ENCODE measurements at places on chromosomes 12 and 14.

DNA sequence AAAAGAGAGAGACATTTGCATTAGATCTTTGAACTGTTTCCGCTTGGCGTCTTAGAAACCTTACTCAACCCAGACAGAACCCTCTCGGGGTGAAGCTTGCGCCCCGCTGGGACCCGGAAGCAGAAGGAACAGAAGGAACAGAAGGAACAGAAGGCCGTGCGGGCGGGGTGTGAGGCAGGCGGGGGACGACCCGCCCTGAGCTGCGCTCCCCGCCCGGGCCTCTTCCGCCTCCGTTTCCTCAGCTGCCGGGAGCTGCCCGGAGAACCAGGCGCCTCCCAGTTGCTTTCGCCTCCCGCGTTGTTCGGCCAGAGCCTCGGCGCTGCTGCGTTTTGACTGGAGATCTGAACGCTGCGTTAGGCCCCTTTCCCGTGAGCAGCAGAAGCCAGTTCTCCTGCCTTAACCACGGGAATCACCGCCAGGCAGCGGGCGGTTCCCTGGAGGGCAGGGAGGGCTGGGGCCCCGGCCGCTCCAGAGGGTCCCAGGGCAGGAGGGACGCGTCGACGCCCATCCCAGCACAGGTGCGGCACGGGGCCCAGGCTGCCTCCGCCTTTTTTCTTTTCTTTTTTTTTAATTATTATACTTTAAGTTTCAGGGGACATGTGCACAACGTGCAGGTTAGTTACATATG, 19.3 kb upstream of the MMP17 start:
- DNase-seq, result no peak

DNA sequence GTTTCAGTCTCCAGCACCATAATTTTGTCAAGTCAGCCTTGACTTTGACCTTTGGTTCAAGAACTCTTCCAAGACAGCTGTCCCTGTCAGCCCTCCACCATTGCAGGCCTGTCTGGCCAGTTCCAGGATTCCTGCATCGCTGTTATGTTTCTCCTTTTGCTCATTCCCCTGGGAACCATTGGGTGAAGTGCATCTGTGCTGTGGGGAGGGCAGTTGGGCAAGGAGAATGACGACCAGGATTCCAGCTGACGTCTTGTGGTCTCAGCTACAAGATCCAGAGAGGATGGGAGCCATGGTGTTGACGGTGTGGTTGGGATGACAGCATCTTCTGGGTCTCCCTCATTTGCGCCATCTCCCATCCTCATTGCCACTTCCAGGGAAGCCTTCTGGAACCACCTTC, 45.9 kb upstream of the SLC24A4 start:
- no peak for DNase-seq

DNA sequence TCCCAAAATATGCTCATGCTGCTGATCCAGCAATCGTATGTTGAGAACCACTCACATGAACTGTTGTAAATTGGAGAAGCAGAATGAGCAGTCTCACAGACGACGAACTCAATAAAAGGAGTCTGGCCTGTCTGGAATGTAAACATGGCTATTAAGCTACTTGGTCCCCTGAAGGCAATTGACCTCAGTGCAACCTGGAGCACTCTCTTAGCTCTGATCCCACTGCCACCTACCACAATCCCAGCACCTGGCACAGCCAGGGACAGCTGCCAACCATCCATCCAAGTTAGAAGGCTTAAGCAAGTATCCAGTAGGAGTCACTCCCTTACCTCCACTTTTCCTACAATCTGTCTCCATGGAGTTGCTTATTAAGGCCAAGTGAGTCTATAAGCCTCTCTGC, 406.9 kb upstream of the CLEC14A start:
- DNase-seq, result no peak

GRCh38 chr14:73462048-73462715, 3.8 kb upstream of the NUMB start:
- DNase-seq, result peak; percentile 44

DNA sequence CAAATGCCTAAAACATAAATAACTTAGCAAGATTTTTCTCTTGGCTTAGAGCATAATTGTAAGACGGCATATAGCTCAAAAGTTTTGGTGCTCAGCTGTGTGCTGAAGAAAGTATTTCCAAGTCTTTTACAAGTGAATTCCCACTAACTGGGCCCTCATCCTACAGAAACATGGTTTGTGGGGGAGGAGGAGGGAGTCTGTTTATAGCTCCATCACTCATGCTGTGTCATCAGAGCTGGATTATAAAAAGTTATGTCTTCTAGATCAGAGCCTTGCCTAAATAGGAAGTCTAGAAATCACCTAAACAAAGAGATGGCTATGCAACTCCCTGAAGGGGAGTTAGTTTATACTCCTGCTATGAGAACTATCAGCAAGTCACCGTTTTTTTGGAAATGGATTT, 65.9 kb upstream of the OTOGL start:
- DNase-seq, result peak; percentile 93

GRCh38 chr12:93247313-93247991, 130.3 kb upstream of the NUDT4 start:
- peak; percentile 22 for DNase-seq

DNA sequence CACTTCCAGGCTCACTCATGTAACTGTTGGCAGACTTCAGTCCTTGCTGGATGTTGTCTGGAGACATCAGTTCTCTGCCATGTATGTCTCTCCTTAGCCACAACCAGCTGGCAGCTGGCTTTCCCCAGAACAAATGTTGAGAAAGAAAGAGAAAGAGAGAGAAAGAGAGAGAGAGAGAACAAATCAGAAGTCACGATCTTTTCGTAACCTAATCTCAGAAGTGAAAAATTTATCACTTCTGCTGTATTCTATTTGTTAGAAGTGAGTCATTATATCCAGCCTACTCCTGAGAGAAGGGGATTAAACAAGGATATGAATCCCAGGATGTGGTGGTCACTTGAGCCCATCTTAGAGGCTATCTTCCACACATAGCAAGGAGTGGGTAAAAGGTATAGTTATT, 101.2 kb downstream of the BTG1 start:
- DNase-seq, result no peak

DNA sequence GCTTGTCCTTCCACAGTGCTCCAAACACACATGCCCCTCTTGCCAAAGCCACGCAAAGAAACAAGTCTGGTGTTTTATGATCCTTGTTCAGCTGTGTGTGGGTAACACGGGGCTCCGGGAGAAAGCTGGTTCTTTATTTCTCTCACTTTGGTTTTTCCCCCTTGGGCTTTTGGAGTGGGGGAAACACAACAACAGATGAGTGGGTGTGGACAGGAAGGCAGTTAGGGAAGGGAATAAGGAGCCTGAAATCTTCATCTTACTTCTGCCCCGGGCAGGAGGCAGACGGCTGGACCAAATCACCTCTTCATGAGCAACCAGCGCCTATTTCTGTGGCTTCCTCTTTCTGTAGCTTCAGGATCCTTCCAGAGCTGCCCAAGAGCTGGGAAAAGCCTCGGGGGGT, 218.5 kb downstream of the PHETA1 start:
- DNase-seq, result no peak

DNA sequence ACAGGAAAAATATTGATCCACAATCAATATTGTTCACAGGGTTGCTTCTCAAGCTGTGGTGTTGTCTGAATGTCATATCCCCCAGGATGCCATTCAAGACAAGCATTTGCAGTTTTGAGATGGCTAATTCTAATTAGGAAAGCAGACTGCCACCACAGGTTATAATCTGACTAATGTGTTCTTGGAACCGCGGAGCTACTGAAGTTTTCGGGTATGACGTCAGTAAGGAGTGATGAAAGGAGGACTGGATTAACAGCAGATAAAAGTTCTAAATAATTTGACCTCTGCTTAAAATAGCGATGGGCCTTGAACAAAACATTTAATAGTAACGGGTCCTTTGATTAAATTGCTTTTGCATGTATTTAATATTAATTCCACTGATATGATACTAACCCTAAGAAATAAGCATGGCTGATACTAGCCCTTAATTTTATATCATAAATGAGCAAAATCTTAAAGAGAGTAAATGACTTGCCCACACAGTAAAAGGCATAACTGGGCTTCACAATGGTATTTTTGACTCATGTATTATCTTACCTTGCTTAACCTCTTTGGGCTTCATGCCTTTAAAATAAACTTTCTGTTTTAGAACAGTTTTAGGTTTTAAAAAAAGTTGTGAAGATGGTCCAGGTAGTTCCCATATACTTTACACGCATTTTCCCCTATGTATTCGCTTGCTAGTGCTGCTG, 50.3 kb downstream of the TSHR start:
- no peak for DNase-seq

DNA sequence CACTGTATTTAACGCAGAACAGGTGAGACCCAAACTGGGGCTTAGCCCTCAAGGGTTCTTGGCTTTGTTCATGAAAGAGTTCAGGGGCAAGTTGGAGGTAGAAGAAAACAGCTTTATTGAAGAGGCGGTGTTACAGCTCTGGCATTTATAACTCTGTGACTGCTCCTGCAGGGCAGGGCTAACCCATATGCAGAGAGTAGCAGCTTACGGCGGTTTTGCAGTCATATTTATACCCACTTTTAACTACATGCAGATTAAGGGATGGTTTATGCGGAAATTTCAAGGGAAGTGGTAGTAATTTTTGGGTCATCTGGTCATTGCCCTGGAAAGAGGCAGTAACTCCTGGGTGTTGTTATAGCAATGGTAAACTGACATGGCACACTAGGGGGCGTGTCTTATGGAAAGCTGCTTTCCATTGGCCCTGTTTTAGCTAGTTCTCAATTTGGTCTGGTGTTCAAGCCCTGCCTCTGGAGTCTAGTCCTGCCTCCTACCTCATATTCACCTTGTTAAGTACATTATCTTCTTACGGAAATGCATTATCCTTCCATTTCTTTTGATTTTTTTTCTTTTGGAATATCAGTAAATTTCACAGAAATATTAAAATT, 1.8 kb upstream of the IAPP start:
- no peak for DNase-seq

- DNase-seq, result peak; percentile 97
Measured at GRCh38 chr12:68267892-68268396, 14.5 kb upstream of the IL22 start.

DNA sequence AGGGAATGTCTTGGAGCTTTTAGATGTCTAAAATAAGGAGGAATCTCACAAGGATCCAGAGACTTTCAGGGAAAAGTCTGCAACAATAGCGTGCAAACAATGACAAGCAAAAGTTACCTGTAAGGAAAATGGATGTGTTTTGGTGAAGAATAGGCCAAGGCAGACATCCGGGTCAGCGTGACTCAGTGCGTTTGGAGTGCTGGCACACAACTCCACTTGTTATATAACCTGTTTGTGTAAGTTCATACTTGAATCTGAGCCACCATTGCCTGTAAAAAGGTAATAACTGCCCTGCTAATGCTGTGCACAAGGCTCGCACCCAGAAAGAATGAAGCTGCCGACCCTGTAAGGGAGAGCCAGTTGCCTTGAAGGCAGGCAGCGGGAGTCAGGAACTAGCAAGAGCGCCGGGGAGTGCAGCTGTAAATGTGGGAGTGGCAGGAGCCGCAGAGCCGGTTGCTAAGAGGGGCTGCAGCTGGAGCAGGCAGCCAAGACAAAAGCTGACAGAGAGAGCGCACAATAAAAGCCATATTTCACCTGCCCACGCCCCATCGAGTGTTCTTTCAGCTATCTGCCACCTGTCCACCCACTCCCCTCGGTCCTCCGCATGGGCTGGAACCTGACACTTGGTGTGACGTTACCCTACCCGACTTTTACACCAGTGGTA, 638.5 kb upstream of the MIS18BP1 start:
- DNase-seq, result no peak

DNA sequence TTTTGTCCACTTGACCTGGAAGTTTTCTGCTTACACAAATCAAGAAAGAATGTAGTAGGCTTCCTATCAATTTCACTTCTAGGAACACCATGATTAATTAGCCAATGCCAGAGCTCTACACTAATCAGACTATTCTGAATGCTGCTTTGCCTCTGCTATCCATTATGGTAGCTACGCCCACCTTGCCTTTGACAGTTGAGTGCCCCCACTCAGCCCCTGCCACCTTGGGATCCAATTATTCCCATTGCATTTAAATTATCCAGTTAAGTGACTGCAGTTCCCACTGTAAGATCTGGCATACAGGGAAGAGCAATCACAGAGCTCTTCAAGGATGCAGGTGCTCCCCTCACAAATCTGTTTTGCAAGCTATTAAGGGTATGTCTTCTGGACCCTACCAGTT, 47.5 kb downstream of the FIGNL2 start:
- no peak for DNase-seq

GRCh38 chr14:101075801-101076413, 172.4 kb upstream of the RTL1 start:
- no peak for DNase-seq

GRCh38 chr12:24947541-24948419, 1.1 kb downstream of the BCAT1 start:
- DNase-seq, result no peak

- DNase-seq, result no peak
Measured at GRCh38 chr14:22541721-22542120, 47.3 kb downstream of the DAD1 start.

DNA sequence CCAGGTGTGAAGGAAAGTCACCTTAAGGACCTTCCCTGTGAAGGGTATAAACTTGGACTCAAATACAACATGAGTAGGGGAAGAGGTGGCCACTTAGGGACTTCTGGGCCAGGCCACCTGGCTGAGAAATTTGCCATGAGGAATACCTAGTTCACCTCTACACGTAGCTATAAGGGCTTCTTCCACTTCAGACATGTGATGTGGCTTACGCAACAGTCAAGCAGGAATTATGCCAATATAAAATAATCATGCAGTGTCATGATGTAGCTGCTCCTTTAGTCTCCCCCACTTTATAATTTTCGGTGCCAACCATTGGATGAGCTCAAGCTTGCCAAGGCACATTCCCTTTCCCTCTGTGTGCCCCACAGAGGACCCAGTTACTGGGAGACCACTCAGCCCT, 166.6 kb upstream of the BCL2L14 start:
- no peak for DNase-seq

GRCh38 chr12:52692254-52692653, 11.1 kb downstream of the KRT77 start:
- DNase-seq, result no peak

DNA sequence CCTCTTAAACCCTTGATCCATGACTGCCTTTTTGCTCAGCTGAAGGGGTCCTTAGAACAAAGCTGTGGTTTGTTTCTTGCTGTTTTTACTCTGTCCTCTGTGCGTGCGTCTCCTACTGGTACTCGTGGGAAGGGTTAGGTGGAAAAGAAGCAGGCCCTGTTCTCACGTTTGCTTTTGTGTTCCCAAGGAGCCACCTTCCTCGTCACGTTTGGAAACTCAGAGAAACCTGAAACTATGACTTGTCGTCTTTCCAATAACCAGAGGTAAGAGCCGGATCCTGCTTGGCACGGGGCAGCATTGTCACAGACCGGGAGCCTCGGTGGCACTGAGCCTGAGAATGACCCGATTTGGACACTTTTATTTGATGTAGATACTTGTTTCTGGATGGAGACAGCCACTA, 13.1 kb downstream of the ZFYVE21 start:
- no peak for DNase-seq

All from fibroblast of upper back skin (primary cell).